ENCODE measurements at places on chromosomes 12 and 14. TPM values are rescaled to one million over a fixed set of nuclear protein-coding genes. Genes with fewer than 3 reads are reported as not detected.

DNA sequence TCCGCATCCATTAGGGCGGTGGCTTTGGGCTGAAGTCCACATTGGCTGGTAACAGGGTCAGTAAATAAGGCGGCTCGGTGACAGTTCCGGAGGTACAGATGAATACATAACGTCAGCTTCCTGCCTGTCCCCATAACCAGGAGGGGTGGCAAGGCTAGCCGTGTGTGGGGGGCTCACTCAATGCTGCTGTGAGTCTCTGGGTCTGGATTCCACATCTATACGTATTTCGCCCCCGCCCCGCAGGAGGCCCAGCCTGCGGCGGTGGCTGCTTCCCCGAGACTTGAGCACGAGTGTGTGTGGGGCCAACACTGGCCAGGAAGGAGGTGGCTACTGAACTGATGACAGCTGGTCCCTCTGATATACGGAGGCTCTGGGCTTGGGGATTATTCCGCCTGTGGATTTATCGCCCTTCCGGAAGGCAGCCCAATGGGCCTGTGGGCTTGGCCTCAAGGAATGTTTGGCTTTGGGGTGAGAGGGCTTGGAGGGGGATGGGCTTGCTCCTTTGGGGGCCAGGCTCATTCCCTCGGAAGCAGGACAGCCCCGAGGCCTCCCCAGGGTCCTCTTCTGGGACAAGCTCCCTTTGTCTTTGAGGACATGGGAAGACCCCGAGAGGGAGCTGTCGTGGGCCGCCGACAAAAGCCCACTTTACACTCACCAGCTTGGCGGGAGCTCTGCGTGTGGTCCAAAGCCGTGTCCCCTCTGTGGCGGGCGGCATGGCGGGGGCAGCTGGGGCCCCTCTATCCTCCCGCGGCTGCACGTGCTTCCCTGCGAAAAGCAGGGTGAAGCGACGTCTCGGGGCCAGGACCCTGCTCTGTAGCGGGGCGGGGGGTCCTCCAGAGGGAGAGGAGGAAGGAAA is 82.1 kb downstream of the KIF26A start:
- H3K36me3 ChIP-seq = no peaks in the 10 kb centered on the region
- H3K4me3 ChIP-seq = no peak overlapping the region
- no peaks in the 10 kb centered on the region for H3K27me3 ChIP-seq
- H3K27ac ChIP-seq = no peak overlapping the region
- DNase-seq = no peak
- no peaks in the 10 kb centered on the region for H3K4me1 ChIP-seq

DNA sequence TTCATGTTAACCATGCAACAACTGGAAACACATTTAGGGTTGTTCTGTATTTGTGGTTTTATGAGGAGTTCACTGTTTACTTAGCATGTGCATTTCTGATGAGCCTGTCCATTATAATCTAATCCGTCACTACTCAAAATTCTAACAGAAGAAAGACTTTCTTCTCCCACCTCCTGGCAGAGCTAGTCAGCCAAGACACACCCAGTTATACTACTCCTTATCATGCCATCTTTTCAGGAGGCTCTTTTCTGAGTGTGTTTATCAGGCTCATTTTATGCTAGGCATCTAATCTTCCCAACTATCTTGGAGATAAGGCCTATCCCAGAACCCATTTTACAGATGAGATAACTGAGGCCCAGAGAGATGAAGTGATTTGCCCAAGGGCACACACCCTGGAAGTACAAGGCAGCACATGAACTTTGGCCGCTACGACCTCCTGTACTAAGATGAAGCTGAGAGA is 10.4 kb upstream of the MED13L start:
- no peaks in the 10 kb centered on the region for H3K4me1 ChIP-seq
- no peaks in the 10 kb centered on the region for H3K36me3 ChIP-seq
- no peak overlapping the region for H3K27ac ChIP-seq
- DNase-seq = no peak

DNA sequence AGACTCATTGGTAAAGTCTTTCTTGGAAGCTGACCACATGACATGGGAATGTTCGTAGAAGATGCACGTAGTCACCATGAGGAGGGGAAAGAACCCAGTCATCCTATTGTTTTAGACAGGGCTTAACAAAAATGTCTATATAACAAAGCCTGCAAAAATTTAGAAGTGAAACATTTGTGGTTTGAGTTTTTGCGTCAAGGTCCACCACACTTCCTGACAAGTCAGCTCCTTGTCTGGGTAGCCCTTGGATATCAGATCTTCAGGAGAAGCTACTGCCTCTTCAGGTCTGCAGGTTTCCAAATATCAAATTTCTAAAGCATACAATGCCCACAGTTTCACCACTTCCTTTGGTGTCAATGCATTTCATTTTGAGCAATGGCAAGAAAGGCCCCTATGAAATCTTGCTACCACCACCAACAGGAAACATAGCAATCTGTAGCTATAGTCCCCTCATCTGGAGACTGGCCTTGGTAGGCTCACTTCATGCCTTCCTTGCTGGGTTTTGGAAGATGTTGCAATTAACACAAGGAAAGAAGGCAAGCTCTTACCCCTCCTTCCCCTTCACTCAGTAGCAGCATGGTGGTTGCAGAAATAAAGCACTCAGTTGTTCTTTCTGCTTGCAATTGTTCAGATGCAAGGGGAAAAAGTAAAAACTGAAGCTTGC is 235.2 kb downstream of the PCNX1 start:
- no peak for DNase-seq
- no peaks in the 10 kb centered on the region for H3K27me3 ChIP-seq
- no peak overlapping the region for H3K27ac ChIP-seq
- H3K36me3 ChIP-seq = no peaks in the 10 kb centered on the region
- H3K4me3 ChIP-seq = no peak overlapping the region
- H3K4me1 ChIP-seq = peaks cover 6% of the 10 kb centered on the region

GRCh38 chr12:2613326-2614073 is 181.3 kb upstream of the FKBP4 start:
- no peak overlapping the region for H3K4me3 ChIP-seq
- H3K27me3 ChIP-seq = no peaks in the 10 kb centered on the region
- H3K27ac ChIP-seq = no peak overlapping the region
- H3K4me1 ChIP-seq = no peaks in the 10 kb centered on the region
- peaks cover 11% of the 10 kb centered on the region for H3K36me3 ChIP-seq

- H3K27me3 ChIP-seq = no peaks in the 10 kb centered on the region
- H3K4me1 ChIP-seq = no peaks in the 10 kb centered on the region
- no peak overlapping the region for H3K4me3 ChIP-seq
- DNase-seq = no peak
- no peak overlapping the region for H3K27ac ChIP-seq
Measured at GRCh38 chr14:32913725-32914124, 25.0 kb upstream of the NPAS3 start.

GRCh38 chr14:61090432-61091216 is 109.6 kb downstream of the SLC38A6 start:
- H3K27ac ChIP-seq = no peak overlapping the region
- no peak for DNase-seq
- H3K4me1 ChIP-seq = no peaks in the 10 kb centered on the region
- H3K36me3 ChIP-seq = no peaks in the 10 kb centered on the region
- no peaks in the 10 kb centered on the region for H3K27me3 ChIP-seq

DNA sequence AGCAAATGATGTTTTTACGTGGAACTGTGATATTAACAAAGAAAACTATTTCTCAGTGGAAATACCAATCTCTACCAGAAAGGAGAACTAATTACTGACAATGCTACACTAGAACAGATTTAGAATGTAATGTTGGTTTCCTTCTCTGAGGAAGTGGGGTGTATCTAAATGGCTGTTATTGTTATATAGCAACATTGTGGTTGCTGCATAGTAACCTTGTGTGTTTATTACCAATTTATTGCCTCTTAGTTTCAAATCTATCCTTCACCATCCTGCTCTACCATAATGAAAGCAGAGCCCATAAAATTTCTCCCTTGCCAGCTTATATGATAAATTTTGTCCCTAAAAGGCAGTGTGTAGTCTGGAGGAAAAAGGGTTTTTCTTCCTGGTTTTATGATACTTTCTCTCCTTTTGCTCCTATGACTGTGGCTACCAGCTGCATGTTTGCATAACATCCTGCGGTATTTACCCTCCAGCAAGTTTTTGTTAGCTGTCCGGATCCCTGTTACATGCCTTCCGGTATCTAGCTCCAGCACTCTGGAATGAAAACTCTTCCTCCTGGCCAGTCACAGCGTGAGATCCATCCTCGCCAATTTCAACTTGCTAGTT is 5.7 kb upstream of the KLRK1 start:
- H3K4me1 ChIP-seq = no peaks in the 10 kb centered on the region
- no peaks in the 10 kb centered on the region for H3K36me3 ChIP-seq
- no peak overlapping the region for H3K4me3 ChIP-seq
- H3K27me3 ChIP-seq = no peaks in the 10 kb centered on the region
- H3K27ac ChIP-seq = peak overlapping the region; percentile 68
- DNase-seq = no peak

DNA sequence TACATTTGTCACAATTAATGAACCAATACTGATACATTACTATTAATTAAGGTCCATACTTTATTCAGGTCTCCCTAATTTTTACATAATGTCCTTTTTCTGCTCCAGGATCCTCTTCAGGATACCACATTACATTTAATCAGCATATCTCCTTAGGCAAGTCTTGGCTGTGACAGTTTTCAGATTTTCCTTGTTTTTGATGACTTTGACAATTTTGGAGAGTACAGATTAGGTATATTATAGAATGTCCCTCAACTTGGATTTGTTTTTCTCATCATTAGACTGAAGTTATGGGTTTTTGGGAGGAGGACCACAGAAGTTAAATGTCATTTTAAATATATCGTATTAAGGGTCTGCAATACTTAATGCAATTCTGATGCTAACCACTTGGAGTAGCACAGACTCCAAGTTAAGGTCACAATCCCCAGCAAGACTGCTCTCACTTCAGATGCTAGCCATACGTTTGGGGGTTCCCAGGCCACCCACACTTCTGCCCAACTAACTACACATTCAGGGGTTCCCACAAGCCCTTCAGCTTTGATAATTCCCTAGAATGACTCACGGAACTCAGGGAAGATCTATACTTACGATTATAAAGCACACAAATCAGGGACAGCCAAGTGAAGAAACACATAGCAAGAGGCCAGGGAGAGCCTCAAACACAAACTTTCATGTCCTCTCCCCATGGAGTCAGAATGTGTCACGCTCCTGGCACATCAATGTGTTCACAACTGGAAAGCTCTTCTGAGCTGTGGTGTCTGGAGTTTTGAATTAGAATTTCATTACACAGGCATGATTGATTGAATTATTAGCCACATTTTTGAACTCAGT is 17.0 kb upstream of the NUBPL start:
- H3K4me1 ChIP-seq = no peaks in the 10 kb centered on the region
- H3K4me3 ChIP-seq = no peak overlapping the region
- H3K36me3 ChIP-seq = no peaks in the 10 kb centered on the region

- no peaks in the 10 kb centered on the region for H3K27me3 ChIP-seq
- DNase-seq = no peak
- H3K27ac ChIP-seq = no peak overlapping the region
- H3K4me1 ChIP-seq = no peaks in the 10 kb centered on the region
Measured at GRCh38 chr12:125552295-125552694, 487.1 kb downstream of the AACS start.

GRCh38 chr12:47837190-47838171 is 17.8 kb upstream of the HDAC7 start:
- H3K36me3 ChIP-seq = no peaks in the 10 kb centered on the region
- no peak overlapping the region for H3K27ac ChIP-seq
- DNase-seq = peak; percentile 63
- H3K4me3 ChIP-seq = no peak overlapping the region

- no peaks in the 10 kb centered on the region for H3K4me1 ChIP-seq
- H3K27ac ChIP-seq = no peak overlapping the region
- H3K4me3 ChIP-seq = no peak overlapping the region
- DNase-seq = no peak
- H3K27me3 ChIP-seq = no peaks in the 10 kb centered on the region
- no peaks in the 10 kb centered on the region for H3K36me3 ChIP-seq
Measured at GRCh38 chr12:8517971-8518370, 4.7 kb downstream of the CLEC4D start.

- no peak for DNase-seq
- H3K4me1 ChIP-seq = peaks cover 8% of the 10 kb centered on the region
- no peaks in the 10 kb centered on the region for H3K27me3 ChIP-seq
- peaks cover 23% of the 10 kb centered on the region for H3K36me3 ChIP-seq
- no peak overlapping the region for H3K4me3 ChIP-seq
Measured at GRCh38 chr12:42161529-42161928, 16.9 kb upstream of the GXYLT1 start.

GRCh38 chr12:27309293-27309994 is 23.2 kb upstream of the BMAL2 start:
- no peaks in the 10 kb centered on the region for H3K4me1 ChIP-seq
- H3K36me3 ChIP-seq = no peaks in the 10 kb centered on the region
- no peak overlapping the region for H3K4me3 ChIP-seq
- DNase-seq = no peak
- no peak overlapping the region for H3K27ac ChIP-seq

- H3K36me3 ChIP-seq = no peaks in the 10 kb centered on the region
- no peak overlapping the region for H3K27ac ChIP-seq
- DNase-seq = no peak
- no peaks in the 10 kb centered on the region for H3K27me3 ChIP-seq
Measured at GRCh38 chr12:104172570-104172947, 34.5 kb upstream of the NFYB start.

DNA sequence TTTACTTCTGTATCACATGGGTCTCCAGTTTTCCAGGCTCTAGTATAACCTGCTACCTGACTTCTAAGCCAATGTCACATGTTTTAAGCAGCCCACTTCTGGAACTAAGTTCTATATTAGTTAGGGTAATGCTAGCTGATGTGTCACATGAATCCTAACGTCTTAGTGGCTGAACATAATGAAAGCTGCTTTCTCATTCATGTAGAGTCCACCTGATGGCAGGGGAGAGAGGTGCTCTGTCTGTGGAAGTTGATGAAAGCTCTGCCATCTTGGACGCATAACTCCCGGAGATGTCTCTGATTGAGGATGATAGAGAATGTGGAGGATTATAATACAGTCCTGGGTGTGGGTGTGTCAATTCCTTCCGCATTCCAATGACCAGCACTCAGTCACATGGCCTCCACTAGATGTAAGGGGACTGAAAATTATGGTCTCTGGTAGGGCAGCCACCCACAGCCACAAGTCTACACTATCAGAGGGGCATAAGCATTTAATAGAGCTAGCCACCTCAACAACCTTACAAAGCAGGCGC is 234.4 kb upstream of the CRY1 start:
- peaks cover 11% of the 10 kb centered on the region for H3K27me3 ChIP-seq
- no peak overlapping the region for H3K27ac ChIP-seq
- no peaks in the 10 kb centered on the region for H3K36me3 ChIP-seq
- no peaks in the 10 kb centered on the region for H3K4me1 ChIP-seq
- no peak for DNase-seq

DNA sequence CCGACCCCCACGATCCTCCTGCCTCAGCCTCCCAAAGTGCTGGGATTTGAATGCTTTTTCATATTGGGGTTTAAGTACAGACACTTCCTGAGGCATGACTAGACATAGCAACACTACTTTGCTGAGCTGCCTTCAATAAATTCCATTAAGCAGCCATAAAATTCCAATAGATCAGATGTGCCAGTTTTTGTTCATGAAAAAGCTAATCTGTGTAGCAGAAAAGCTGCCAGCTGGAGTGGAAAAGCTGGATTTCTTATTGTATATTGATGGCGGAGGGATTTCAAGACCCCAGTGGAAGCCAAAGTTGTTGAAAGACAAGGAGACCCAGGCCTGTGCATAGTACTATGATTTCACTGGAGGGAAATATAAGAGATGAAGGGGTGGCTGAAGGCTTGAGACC is 209.0 kb upstream of the NUDT4 start:
- no peaks in the 10 kb centered on the region for H3K27me3 ChIP-seq
- DNase-seq = no peak
- H3K27ac ChIP-seq = no peak overlapping the region
- no peak overlapping the region for H3K4me3 ChIP-seq
- peaks cover 1% of the 10 kb centered on the region for H3K4me1 ChIP-seq
- no peaks in the 10 kb centered on the region for H3K36me3 ChIP-seq

Gene RND1
- total RNA-seq = not detected

Gene ADCY4
- 66.0 TPM for total RNA-seq

Gene RDH16
- total RNA-seq = not detected

Gene KRT82
- total RNA-seq = not detected

Gene TGFB3
- 10.0 TPM for total RNA-seq

Data from tibial nerve (tissue), 4 donors.